NCI-H446 (cell line): ENCODE measurements at places on chromosomes 6 and 20.

GRCh38 chr6:91879386-91879995, 1292.6 kb upstream of the MAP3K7 start:
- no peak for DNase-seq

DNA sequence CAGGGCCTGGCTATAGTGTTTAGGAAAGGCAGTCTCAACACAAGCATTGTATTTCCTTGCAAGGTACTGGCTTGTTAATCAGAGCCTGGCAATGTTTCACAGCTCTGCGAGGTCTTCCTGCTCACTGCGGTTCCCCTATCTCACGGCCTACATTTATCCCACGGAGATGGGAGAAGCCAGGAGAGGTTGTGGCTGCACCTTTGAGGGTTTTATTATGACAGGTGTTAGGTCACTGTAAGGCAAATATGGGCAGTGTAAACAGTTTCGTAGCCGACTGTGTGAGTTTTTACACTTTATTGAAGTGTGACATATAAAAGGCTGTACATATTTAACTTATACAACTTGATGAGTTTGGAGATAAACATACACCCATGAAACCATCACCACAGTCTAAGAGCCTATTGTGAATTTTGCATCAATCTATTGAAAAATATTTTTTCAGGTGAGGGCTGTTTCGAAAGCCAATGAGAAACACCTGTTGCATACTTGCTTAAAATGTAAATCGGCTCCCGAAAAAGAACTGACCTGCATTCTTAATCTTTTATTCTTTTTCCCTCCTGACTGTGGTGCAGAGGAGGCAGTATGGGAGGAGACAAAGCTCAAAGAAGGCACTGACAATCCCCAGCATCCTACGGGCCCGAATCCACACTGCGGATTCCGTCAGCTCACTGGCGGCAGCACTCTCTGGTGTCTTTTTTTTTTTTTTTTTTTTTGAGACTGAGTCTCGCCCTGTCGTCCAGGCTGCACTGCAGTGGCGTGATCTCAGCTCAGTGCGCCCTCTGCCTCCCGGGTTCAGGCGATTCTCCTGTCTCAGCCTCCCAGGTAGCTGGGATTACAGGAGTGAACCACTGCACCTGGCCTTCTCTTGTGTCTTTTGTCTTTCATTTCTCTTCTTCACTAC, 7.5 kb upstream of the RBM38 start:
- DNase-seq, result no peak

- no peak for DNase-seq
These were observed 7.9 kb upstream of the TGIF2 start for GRCh38 chr20:36565520-36565919.

- DNase-seq, result no peak
These were observed 246.9 kb downstream of the UBE3D start for GRCh38 chr6:82818727-82819126.

DNA sequence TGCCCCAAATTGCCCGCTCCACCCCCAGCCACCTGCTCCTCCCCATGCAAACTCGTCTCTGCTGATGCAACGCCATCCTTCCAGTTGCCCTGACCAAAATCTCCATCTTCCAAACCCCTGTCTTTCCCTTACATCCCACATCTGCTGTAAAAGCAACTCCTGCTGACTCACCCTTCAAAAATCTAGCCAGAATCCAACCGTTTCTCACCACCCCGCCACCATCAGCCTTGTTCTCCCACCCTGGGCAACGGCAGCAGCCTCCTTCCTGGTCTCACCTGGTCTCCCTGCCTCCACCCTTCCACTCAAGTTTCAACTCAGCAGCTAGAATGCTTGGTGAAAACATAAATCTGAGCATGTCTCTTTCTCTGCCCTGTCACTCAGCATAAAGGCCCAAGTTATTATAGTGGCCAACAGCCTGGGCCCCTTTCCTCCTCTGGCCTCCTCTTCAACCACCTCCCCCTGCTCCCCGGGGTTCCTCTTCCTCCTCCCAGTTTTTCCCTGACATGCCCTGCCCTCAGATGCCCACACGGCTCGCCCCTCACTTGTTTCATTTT, 7.2 kb upstream of the SYNJ2 start:
- no peak for DNase-seq

DNA sequence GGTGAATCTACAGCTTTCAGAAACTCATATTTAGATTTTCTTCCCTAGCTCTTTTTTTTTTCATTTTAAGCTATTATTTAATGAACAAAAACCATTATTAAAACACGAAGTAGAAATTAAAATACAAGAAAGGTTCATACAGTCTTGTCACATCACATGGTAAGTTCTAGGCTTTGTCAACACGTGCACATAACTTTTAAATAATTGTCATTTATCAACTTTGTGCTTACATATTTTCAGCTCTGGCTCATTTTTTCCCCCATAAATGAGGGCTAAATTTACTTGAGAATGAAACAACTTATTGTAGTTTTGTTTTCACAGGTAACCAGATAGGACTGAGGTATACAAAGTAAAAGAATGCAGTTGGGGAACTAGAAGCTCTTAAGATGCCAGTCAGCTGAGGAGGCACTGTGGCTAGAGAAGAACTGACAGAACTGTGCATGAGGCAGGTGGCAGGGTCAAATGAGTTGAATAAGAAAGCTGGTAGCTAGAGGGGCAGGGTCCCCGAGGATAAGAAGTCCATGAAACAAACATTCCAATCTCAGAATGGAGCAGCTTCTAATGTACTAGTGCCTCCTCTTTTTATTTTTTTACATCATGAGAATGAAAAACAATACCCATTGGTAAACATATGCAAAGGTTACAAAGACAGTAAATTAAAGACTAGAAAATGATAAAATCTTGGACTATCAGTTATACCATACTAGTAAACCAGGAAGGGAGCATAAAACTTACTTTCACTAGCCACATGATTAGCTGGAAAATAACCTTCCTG, 141.5 kb downstream of the MYB start:
- no peak for DNase-seq

DNA sequence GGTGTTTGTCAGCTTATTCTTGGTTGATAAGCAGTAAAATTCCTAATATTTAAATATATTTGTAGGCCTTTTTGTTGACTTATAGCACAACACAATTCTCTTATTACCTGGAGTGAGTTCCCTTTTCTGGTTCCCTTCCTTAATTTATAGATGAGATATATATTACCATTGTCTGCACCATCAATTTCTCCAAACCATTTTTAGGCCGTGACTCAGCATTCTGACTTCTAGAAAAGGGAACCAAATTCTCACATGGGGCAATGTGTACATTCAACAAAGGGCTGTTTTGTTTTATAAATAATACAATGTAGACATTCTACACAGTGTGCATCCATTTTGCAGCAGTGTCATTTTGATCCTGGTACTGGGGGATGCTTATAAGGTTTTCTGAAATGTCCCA, 52.8 kb downstream of the NCOA7 start:
- no peak for DNase-seq

DNA sequence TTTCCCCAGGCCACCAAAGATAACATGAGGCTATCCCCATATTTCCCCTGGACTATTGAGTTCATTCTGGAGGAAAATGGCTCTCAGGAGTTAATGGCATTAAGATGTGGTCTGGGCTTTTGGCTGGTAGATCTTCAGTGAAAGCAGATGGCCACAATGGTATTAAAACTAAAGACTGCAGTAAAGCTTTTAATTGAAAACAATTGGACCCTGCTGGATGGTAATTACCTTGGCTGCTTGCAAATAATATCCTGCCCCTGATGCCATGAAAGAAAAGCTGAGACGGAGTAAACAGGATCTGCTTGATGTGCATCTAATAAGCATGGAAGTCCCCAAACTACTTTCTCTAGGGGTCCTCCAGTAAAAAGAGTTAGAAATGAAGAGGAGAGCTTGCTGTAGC, 255.8 kb downstream of the QKI start:
- DNase-seq, result no peak

- no peak for DNase-seq
These were observed 2.1 kb downstream of the DAAM2 start for GRCh38 chr6:39794231-39794630.

GRCh38 chr6:163329991-163330390, 84.5 kb upstream of the QKI start:
- DNase-seq, result no peak

DNA sequence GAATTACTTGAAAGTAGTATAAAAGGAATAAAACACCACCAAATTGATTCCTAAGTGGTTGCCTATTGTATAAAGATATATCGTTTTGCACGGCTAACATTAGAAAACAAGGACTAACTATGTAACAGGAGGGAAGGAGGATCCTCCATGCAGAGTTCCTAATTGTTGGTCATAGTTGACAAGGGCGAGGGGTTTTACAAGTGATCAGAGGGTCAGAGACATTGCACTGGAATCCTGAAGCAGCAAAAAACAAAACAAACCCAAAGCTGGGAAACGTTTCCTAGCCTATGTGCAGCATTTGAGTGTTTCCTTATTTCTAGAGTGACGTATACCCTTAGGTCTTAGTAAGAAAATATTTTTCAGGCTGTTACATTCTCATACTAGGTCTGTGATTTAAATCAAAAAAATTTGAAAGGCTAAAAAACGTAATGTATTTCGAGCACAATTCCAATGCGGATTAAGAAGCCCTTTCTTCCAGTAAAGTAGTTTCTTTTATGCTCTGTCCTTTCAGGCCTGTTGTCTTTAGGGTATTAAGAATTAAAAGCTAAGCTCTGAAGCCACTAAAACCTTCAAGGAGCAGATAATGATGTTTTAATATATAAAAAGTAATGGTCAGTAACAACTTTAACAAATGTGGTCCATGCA, 373.8 kb upstream of the MMS22L start:
- no peak for DNase-seq

DNA sequence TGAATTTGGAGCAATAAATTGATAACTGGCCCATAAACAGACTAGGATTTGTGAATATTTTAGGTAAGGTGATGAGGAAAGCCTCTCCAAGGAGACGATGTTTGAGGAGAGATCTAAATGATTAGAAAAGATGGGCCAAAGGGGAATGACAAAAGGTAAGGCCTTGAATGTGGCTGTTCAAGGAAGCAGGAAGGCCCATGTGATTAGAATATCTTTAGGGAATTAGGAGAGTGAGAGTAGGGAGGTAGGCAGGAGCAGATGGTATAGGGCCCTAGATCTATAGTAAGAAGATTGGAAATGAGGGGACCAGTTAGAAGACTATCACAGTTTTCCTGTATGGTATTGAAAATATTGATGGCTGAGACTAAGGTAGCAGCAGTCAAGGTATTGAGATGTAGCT, 6.7 kb downstream of the HSF2 start:
- DNase-seq, result no peak

- DNase-seq, result no peak
These were observed 19.2 kb upstream of the POLR1H start for GRCh38 chr6:30041821-30042220.

DNA sequence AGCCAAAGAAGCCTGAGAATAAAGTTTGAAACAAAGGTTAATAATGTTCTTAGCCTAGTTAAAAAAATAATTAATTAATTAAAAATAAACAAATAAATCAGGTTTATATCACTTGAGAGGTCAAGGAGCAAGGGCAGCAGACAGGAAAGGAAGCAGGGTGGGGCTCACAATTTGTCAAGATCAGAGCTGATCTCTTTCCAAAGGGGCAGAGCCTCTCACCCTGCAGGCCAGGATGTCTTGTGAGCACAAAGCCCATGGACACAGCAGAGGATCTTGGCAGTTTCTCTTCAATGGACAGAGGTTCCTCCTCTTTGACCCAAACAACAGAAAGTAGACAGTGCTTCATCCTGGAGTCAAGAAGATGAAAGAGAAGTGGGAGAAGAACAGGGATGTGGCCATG, 14.9 kb downstream of the ULBP1 start:
- DNase-seq, result no peak

DNA sequence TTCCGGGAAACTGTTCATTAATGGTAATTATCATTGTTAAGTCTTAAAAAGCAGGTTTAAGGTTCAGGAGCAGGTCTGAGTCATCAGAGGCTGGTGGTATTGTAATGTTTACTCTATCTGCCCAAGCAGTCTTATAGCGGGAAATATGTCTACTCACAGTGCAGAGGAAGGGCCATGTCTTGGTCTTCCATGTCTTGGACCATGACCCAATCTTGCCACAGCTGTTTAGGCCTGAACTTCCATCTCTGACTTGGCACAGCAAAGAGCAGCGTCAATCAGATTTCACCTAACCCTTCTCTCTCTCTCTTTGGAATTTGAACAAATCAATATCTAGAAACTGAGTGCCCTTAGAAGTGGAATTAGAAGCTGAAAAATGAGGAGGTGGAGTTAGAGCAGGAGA, 25.8 kb downstream of the SLC2A12 start:
- no peak for DNase-seq

DNA sequence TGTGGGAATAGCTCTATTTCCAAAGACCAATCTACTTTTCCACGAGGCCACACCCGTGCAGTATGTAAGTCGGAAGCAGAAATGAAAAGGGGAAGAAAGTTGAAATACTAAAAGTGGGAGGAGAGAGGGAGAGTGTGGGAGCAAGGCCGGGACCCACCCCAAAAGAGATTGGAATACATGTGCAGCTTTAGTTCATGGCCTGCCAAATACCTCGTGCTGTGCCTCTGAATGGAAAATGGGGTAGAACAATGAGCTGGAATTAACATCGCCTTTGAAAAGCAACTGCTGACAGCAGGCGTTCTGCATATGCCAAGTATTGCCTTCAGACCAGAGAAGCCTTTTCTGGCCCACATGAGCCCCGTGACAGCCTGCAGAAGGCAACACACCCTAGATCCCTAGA, 155.6 kb downstream of the CD83 start:
- DNase-seq, result peak; percentile 88

DNA sequence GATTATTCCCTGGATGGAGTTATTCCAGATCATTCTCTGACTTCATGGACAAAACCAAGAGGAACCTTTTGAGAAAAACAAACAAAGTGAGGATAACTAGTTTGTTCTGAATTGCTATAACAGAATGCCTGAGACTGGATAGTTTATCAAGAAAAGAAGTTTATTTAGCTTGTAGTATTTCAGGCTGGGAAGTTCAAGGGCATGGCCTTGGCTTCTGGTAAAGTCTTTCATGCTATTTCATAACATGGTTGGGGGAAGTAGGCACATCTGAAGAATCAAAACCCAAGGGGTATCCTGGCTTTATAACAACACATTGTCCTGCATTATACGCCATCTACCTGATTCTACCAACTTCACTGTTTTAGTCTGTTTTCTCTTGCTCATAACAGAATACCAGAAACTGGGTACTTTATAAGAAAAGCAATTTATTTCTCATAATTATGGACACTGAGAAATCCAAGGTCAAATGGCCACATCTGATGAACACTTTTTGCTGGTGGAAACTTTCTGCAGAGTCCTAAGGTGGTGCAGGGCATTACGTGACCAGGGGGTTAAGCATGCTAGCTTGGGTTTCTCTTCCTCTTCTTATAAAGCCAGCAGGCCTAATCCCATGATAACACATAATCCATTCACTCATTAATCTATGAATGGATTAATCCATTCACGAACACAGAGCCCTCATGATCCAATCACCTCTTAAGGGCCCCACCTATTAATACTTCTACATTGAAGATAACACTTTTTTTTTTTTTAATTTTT, 186.1 kb upstream of the PRSS16 start:
- DNase-seq, result no peak

- no peak for DNase-seq
These were observed 53.1 kb downstream of the KIF16B start for GRCh38 chr20:16520154-16520553.

DNA sequence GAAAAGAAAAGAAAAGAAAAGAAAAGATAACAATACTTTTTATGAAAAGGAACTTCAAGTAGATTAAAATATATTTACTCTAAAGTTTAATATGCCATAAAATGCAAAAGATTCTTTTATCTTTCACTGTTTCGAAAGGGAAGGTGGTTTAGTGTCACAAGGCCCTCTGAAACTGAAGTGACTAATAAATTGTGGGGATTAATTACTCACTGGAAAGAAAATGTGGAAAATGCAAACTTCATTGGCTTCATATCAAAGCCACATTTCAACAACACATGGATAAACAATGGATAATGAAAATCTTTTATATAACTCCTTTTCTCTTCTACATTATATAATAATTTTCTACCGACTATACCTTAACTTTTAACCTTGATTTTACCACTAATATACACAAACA, 320.5 kb upstream of the RSPO3 start:
- no peak for DNase-seq
